ENCODE measurements at places on chromosomes 11 and 22.

- peak; percentile 37 for DNase-seq
These were observed 118.3 kb downstream of the SEZ6L start for GRCh38 chr22:26287382-26288225.

- no peak for DNase-seq
These were observed 48.4 kb upstream of the INCENP start for GRCh38 chr11:62075438-62075837.

- no peak for DNase-seq
These were observed 170.8 kb downstream of the DDX10 start for GRCh38 chr11:108835624-108836023.

- no peak for DNase-seq
These were observed 34.0 kb downstream of the HIPK3 start for GRCh38 chr11:33291004-33291777.

GRCh38 chr11:118792570-118793124 is 1.7 kb upstream of the DDX6 start:
- peak; percentile 93 for DNase-seq

- DNase-seq: no peak
These were observed 1365.4 kb upstream of the RAG2 start for GRCh38 chr11:37963440-37963839.

DNA sequence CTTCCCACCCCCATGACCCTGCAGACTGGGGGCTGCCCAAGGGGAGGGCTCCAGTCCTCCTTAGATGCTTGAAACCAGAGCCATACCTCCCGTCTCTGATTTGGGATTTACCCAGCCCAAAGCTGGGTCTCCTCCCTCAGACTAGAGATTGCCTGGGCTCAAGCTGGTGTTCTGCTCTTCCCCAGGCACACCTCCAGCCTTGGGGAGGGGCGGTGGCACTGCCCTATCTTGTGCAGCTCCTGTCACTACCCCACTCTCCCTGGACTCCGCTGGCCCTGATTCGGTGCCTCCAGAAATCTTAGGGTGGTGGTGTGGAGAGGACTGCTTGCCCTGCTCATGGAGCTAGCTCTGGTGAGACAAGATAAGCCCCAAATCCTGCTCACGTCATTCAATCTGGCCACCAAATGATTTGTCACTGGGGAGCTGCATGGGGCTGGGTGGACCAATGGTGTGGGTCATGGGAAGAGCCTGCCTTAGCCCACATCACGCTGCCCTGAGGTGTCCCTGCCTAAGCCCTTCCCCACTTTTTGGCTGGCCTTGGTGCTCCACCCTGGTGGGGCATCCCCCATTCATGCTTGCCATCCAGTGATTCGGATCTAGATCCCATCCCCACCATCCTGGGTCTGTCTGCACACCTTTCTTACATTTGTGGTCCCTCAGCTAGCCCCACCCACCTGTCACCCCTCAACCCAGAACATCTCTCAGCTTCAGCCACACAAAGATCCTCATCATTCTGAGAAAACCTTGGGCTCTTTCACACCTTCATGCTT is 87.7 kb downstream of the PDE2A start:
- DNase-seq: no peak

GRCh38 chr11:8102965-8103364 is 22.0 kb downstream of the TUB start:
- no peak for DNase-seq

- DNase-seq: peak; percentile 71
These were observed 313.1 kb upstream of the PITPNB start for GRCh38 chr22:28232204-28232603.

DNA sequence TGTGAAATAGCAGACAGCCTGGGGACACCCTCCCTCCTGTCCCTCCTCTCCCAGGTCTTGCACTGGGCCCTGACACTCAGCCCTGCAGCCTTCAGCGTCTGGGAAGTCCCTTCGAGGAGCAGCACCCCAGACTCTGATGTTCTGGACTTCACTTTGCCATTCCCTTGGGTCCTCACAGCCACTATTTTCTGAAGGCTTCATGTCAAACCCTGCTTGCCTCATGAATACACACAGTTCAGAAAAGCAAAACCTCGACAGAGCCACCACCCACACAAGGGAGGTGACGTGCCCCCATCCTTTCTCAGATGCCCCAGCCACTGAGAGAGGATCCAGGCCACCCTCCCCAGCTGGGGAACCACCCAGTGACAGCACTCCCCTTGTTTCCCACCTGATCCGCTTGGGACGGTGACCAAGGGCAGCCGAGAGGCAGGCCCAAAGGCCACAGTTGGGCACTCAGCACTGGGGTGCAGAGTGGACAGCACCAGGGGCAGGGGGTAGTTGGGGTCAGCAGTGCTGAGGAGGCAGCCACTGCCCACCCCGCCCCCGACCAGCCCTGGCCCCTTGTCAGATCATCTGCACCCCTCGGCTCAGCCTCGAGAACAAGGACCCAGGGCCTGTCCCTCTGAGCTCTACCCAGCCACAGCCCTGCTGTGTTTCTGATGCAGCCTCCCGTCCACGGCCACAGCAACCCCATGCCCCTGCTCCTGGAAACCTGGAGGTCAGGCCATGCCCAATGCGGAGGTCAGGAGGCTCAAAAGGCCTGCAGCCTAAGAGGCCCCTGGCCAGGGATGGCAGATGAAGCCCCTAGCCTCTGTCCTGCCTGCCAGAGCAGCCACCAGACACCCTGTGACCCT is 3.1 kb upstream of the TNNT3 start:
- DNase-seq: no peak

GRCh38 chr11:1761110-1761856 is 2.4 kb downstream of the CTSD start:
- DNase-seq: no peak

GRCh38 chr11:120632579-120632978 is 121.0 kb downstream of the GRIK4 start:
- no peak for DNase-seq

DNA sequence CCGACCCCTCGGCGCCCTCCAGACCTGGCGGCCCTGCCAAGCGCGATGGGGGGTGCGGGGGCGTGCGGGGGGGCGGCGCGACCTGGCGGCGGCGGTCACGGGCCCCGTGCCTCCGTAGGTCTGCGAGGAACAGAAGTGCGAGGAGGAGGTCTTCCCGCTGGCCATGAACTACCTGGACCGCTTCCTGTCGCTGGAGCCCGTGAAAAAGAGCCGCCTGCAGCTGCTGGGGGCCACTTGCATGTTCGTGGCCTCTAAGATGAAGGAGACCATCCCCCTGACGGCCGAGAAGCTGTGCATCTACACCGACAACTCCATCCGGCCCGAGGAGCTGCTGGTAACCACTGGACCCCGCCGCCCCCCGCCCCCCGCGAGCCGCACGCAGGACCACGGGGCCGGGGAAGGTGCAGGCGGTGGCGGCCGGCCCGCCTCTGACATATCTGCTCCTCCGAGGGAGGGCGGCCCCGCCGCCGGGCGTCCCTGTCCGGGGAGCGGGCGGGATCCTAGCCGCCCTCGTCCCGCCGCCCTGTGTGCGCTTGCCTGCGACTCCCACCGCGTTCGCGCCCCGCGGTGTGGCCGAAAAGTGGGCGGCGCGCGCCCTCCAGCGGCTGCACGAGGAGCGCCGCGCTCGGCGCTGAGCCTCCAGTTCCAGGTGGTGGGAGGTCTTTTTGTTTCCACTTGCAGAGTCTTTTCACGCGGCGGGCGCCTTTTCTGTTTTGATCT is 2.1 kb downstream of the CCND1 start:
- peak; percentile 85 for DNase-seq

- peak; percentile 64 for DNase-seq
These were observed 712 bp downstream of the HSPB2 start for GRCh38 chr11:111913031-111913861.

Measured in fibroblast of skin of scalp (primary cell).